ENCODE measurements at places on chromosomes 7 and 10.

DNA sequence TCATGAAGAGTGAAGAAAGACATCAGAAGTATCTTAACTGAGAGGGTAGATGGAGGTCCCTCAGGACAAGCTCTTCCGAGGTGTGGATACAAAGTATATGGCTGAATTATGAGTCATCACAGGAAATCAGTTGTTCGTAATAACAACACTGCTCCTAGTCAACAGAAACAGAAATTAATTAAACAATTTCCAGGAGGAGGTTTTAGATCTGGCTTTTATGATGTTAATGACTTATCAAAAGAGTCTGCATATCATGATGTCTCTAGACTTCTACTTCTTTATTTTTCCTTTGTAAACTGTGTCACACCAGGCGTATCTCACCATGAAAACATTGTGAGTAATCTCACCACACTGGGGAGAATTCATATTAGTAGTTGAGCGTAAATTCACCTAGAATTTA, 31.2 kb downstream of the OSBPL3 start:
- no peak for DNase-seq

- no peak for DNase-seq
Observed at GRCh38 chr7:121372376-121373010, 23.6 kb downstream of the FAM3C start.

DNA sequence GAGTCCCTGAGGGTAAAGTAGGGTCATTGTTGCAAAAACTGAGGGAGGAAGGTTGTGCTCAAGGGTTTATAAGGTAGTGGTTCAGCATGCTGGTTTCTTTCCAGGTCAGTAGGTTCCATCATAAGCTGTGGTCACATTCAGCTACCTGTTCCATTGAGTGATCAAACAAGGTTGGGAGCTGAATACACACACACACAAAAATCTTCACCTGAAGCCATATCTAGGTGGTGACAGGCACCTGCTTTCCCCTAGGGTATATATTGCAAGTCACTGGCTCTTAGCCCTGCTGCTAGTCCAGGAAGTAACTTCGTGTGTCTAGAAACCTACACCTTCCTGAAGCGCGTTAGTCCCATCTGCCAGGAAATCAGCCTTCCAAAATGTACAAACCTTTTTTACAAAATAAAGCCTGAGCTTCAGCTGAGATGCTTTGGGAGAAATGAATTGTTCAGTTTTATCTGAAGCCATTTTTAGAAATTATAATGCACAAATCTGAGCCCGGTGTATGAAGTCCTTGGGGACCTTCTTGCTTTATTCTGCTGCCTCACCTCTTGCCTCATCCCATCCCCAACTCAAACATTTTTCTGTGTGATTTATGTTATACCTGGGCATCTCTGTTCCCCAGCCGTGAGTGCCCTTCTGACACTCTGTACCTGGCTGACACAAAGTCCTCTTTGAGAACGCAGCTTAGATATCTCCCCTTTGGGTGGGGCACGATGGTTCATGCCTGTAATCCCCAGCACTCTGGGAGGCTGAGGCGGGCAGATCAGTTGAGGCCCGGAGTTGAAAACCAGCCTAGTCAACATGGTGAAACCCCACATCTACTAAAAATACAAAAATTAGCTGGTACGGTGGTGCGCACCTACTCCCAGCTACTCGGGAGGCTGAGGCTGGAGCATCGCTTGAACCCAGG, 10.6 kb upstream of the LAMTOR4 start:
- no peak for DNase-seq

GRCh38 chr7:36747280-36748016, 23.2 kb upstream of the AOAH start:
- DNase-seq: no peak

- no peak for DNase-seq
Observed at GRCh38 chr7:47873762-47874161, 74.5 kb downstream of the PKD1L1 start.

DNA sequence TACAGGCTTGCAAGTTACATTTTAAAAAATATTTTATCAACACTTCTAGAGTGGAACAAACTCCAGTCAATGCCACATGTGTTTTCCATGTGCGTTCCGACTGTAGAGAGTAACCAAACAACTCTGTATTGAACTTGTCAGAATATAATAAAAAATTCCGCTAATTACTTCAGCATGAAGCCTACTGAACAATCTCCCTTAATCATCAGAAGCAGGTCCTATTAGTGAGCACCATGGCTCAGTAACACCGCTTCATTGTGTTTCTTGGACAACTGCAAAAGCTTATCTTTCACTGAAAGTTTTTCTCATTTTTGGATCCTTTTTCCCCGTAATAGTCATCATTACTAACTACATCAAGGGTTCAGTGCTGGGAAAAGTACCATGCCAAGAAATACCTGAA, 117.0 kb downstream of the MKX start:
- DNase-seq: no peak

DNA sequence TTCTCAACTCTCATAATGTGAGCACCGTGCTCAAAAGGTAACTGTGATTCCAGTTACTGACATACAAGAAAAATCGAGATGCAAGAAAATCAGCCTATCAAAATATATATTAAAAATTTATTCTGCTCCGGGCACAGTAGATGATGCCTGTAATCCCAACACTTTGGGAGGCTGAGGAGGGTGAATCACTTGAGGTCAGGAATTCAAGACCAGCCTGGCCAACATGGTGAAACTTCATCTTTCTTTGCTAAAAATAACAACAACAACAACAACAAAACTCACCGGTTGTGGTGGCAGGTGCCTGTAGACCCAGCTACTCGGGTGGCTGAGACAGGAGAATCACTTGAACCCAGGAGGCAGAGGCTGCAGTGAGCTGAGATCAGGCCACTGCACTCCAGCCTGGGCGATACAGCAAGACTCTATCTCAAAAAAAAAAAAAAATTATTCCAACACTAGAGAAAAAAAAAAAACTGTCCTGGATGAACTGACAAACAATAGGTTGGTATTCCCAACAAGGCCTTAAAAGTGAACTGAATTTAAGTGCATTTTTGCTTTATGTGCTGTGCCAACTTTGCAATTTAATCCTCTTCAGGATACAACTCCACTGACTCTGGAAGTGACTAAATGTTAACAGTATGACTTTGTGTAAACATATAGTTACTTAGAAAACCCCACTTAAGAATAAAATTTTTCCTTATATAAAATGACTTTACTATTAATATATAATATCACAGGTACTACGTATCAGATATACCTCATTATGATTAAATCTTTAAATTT, 51.1 kb downstream of the JMJD1C start:
- no peak for DNase-seq

DNA sequence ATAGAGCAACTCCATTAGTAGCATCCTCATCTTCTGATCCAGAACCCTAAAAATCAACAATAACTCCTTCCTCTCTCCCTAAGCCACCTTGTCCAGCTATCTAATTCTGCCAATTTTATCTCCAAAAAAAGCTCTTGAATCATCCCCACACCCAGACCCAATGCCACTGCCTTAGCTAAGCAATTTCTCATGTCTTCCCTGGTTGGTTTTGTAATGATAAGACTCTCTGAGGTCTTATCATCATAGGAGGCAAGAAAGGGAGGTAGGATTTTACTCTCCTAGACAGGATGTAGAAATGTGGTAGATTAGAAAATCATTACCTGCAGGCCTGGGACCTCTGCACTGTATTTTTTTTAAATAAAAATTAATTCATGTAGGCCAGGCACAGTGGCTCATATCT, 283.5 kb upstream of the NEBL start:
- DNase-seq: no peak

GRCh38 chr7:11707606-11708193, 124.3 kb downstream of the THSD7A start:
- DNase-seq: no peak

DNA sequence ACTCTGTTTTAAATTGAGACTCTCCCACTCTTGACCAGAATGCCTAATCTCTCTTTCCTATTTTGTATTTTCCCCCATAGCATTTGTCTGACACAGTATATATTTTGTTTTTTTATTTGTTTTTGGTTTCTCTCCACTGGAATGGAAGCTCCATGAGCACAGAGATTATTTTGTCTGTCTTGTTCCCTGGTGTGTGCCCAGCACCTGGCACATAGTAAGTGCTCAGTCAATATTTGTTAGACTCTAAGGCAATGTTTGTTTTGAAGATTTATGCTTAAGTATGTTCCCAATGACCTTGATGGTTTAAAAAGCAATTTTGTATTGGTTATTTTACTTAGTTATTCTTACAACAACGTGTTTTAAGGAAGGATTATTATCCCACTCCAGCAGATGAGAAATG, 201.8 kb downstream of the DYNC1I1 start:
- DNase-seq: no peak

DNA sequence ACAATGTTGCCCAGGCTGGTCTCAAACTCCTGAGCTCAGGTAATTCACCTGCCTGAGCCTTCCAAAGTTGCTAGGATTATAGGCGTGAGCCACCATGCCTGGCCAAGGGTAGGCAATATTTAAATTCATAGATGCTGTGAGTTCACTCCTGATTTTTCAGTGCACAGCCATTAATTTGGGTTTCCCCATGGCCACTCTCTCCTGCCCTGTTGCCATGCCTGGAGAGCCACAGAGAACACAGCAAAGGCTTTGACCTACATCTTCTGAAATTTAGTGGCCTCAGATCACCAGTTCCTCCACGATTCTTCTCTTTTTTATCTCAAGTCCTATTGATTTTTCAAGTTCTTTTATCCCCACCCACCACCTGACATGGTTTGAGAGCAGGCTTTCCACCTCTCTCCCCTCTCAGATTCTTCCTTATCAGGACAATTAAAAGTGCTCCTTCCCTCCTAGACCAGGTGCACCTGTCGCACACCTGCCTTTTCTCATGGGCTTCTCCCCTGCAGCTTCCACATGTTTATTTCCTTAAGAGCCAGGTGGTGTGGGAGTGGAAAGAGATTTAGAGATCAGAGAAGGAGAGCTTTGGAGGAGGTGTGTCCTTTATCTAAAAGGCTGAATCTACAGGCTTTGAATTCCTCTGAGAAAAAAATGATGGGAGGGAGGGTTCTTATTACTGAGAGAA, 123.8 kb downstream of the ADRA2A start:
- no peak for DNase-seq

DNA sequence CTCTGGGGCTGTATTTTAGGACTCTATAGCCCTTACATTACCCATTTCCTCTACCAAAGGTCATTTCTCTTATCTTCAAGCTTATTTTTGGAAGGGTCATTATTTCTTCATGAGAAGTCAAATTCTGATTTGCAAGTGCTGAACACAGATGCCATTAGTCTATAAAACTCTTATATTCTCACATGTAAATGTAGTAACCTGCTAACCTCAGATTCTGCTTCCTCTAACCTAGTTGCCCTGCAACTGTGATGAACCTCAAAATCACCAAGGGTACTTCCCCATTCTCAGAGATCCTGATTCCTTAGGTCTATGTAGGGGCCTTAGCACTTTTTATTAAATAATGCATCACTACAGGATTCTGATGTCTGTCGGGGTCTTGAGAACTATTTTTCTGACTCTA, 6.3 kb downstream of the FAS start:
- no peak for DNase-seq

DNA sequence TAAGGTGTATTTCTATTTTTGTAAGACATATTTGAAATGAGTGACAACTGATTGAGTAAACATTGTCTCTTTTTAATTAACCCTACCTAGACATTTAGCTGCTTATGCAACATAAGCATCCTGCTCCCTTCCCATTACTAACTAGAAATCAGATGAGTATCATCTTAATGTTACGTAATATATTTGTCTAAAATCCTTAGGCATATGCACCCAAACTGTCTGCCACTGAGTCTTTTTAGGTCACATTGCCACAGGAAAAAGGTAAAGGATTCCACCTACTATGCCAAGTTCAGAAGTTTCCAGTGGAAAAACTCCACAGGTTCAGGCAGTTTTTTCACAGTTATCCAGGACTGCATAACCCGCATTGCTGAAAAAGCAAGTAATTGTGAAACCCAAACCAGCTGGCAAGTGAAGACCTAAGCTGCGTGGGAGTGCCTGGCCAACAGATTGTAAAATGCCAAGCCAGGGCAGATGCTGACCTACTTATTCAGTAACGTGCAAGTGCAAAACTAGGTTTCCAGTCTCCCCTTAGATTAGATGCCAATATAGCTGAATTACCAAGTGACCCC, 983.7 kb downstream of the GATA3 start:
- no peak for DNase-seq

- DNase-seq: no peak
Observed at GRCh38 chr10:48993627-48994026, 54.0 kb upstream of the LRRC18 start.

DNA sequence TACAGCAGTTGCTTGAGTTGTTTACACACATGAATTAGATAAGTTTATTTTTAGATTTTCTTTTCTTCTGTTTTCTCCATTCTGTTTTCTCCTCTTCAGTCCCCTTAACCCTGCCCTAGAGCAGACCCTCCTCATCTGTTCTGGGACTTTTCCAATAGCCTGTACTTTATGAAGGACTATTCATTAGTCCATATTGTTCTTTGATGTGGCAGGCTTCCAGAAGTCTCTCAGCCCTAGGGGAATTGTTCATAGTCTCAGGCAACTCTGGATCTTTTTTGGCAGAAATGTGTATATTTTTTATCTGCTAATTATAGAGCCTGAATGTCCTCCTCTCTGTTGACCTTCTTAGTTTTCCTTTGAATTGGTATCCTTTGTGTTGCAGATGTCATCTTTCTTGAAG, 25.4 kb downstream of the KAT6B start:
- no peak for DNase-seq

- no peak for DNase-seq
Observed at GRCh38 chr10:7485799-7486198, 75.0 kb upstream of the SFMBT2 start.

- no peak for DNase-seq
Observed at GRCh38 chr10:17431871-17432311, 22.5 kb downstream of the ST8SIA6 start.

All from CD4-positive, CD25-positive, alpha-beta regulatory T cell (primary cell).